ENCODE measurements at places on chromosomes 2 and 18.

GRCh38 chr2:135942936-135943688 is 42.3 kb downstream of the DARS1 start:
- no peak for DNase-seq

GRCh38 chr2:22829791-22830190 is 555.2 kb upstream of the KLHL29 start:
- no peak for DNase-seq

DNA sequence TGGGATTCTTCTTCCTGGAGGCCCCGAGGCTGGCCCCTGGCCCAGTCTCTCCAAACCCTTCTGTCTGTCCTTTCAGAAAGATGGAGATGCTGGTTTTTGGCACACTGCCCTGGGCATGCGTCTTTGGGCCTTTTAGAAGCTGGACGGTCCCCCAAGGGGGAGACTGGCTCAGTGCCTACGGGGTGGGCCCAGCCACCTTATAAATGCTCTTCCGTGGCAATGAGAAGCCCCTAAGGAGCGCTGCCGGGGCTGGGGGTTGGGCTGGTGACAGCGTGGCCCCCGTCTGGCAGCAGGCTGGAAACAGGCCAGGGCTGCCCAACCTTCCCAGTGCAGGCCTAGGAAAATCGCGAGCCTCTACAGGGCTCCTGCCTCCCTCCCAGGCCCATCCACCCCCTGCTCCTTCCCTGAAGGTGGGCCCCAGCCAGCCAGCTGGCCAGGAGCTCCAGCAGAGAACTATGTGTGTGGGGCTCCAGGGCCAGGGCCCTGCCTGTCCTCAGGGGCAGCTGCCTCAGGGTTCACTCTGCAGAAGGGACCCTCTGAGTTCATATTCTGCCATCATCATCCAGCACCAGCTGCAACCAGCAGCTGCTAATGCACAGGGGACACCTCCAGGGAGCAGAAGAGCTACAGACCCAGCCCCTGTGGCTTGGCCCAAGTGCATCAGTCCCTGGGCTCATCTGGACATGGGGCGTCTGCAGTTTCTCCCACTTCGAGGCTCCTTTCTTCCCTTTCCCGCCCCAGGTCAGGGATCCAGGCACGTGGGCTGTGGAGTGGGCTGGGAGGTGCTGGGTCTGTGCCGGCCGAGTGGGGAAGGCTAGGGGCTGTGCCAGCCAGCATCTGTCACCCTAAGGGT is 107.6 kb upstream of the OTOS start:
- DNase-seq: no peak

- peak; percentile 73 for DNase-seq
Measured at GRCh38 chr18:11387880-11388279, 221.5 kb upstream of the SLC35G4 start.

- DNase-seq: no peak
Measured at GRCh38 chr18:75173125-75173432, 35.9 kb downstream of the PTGR3 start.

DNA sequence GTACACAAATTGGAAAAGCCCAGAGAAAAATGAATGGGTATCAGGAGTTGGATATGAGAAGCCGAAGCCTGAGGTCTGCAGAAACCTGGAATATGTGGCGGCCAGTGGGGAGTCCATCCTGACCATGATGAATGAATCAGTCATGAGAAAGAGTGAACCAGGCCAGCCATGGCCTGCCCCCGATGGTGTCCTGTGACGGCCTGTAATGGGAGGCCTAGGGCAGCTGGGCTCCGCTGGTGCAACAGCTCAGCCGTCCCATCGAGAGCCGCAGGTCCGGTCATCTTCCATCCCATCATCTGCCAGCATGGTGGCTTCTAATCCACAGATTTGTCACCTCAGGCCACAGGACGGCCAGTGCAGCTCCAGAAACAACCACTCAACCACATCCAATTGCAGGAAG is 116.4 kb downstream of the PDCL3 start:
- DNase-seq: no peak

- DNase-seq: no peak
Measured at GRCh38 chr2:5020116-5020875, 671.9 kb upstream of the SOX11 start.

- DNase-seq: no peak
Measured at GRCh38 chr2:134169788-134170187, 84.1 kb upstream of the MGAT5 start.

DNA sequence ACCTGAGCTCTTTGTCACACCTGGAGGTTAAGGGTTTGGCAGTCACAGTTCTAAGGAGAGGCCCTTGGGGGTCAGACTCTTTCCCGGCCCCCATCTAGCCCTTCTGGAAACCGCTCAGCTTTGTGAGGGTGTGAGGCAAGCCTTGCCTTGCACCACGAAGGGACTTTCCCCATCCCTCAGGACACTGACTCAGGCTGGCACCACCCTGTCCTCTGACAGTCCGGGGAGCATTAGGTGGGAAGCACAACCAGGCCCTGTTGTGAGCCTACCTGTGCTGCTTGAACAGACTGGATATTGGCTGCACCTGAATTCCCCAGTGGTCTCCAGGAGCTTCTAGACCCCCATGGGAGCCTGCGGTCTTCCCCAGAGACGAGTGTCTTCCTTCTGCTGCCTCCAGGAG is 47.0 kb upstream of the GBX2 start:
- DNase-seq: no peak

DNA sequence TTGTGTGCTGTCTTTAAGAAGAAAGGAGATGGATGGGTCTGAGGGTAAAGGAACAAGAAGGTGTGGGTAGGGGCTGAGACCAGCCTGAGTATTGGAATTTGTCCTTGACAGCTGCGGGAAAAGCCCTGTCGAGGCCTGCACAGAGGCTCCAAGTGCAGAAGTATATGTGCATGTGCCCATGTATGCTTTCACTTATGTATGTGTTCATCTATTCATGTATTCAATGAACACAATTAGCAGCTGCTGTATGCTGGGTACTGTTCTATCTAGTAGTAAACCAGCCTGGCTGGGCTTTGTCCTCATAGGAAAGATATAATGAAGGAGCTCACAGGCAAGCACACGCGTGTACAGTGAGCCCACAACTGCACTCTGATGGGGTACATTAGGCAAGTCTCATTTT is 181.4 kb downstream of the CALCRL start:
- no peak for DNase-seq

Data from LNCaP clone FGC (cell line).